Stimulated activated CD8-positive, alpha-beta memory T cell treated with anti-CD3 and anti-CD28 coated beads, Interleukin-7, amount 100 ng/mL, for 48 hours (primary cell): ENCODE measurements at places on chromosomes 16 and 17.
A peak's percentile ranks its signal among the peaks of the same experiment; 100 is the strongest.

- no peak for DNase-seq
Measured at GRCh38 chr17:8724451-8724850, 20.2 kb downstream of the CCDC42 start.

GRCh38 chr16:31079342-31079944 lies 5.2 kb downstream of the ZNF646 start:
- no peak for DNase-seq

- DNase-seq: no peak
Measured at GRCh38 chr17:61409301-61410112, 9.9 kb downstream of the TBX2 start.

DNA sequence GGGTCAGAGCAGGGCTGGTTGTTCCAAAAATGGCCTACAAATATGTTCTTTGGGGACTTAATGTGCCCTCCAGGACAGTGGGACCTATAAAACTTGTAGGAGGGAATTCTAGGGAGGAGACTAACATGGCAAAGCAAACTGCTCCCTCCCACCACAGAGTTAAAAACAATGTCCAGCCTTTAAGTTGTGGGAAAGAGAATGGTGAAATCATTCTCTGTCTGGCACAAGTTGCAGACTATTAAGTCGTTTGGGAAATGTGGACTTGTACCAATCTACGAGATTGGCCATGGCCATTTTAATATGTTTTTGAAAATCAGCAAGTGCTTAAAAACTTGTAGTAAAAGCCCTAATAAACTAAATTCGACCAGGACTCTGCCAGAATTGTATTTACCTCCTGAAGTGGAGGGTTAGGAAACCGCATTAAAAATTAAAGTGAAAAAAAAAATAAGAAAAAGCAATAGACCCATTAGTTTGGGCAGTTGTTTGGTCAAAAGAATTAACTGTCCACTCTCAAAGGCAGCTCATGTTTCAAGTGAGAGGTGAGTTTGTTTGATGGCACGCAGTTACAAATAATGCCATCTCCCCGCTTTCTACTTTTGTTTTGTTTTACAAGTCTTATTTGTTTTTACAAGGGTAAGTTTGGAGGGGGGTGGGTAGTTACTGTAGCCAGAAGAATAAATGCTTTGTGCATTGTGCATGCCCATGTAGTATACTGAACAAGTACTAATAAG lies 32.4 kb downstream of the ANKFN1 start:
- DNase-seq: no peak

DNA sequence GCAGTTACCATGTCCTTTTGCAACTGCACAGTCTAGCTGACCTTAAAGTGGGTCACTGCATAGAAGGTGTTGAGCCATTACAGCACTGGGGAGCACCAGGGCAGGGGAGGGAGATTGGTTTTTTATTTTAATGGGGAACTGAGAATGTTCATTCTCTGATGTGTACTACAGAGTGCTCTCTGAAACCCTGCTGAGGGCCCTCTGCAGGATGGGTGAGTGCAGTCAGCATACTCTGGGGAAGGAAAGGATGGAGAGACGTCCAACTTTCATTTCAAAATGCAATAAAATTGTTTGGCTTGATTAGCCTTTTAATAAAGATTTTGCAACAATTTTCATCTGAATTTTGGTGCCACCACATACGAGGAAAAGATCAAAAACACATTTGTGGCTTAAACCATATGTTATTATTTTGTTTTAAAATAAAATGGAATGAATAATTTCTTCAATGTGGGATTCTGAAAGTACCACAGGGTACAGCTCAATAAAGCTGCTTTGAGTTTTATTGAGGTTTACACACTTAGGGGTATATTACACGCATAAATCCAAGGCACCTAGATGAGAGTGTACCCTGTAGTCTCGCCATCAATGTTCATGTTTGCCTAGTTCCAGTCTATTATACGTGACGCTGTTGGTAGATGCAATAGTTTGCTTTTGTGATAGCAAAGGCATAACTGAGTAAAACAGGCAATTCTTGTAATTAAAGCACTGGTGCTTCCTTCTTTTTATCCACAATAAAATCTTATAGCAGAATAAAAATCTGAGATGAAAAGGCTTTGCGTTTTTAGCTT lies 73.5 kb downstream of the SNX11 start:
- no peak for DNase-seq

GRCh38 chr17:39981207-39981741 lies 667 bp downstream of the PSMD3 start:
- no peak for DNase-seq

GRCh38 chr16:23155445-23156049 lies 6.3 kb upstream of the USP31 start:
- no peak for DNase-seq

- DNase-seq: peak; percentile 20
Measured at GRCh38 chr16:53098526-53099317, 43.9 kb downstream of the CHD9 start.

GRCh38 chr17:31564291-31564690 lies 172.8 kb downstream of the RAB11FIP4 start:
- no peak for DNase-seq

DNA sequence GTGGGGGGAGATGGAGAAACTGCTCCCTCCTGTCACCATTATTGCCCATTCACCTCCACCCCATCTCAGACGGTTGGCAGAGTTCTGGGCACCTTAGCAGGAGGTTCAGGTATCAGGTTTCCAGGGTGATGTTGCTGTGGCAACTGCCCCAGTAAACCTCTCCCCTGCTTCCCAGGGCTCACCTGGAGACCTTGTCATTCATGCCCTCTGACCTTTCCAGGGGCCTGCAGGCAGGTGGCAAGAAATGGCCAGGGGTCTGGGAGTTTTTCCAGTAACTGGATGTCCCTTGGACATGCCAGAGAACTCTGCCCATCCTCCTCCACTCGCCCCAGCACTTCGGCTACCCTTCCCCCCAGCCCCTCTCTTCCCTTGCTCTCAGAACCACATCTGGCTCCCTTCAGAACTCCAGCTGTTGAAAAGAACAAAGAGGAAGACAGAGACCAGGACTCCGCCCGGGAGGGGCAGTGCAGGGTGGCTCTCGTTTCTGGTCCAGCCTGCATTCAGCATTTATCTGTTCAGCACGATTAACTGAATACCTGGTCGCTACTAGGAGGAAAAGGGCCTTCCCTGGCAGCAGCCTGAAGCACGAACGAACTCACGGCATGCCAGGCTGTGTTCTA lies 8.5 kb downstream of the MLLT6 start:
- DNase-seq: no peak

- no peak for DNase-seq
Measured at GRCh38 chr17:6761779-6762178, 5.9 kb downstream of the XAF1 start.

- peak; percentile 98 for DNase-seq
Measured at GRCh38 chr16:68085259-68086071, at the start of gene NFATC3. NFATC3 (plus strand) TSS chr16:68085370; CDS start chr16:68085682, 312 bp downstream.

DNA sequence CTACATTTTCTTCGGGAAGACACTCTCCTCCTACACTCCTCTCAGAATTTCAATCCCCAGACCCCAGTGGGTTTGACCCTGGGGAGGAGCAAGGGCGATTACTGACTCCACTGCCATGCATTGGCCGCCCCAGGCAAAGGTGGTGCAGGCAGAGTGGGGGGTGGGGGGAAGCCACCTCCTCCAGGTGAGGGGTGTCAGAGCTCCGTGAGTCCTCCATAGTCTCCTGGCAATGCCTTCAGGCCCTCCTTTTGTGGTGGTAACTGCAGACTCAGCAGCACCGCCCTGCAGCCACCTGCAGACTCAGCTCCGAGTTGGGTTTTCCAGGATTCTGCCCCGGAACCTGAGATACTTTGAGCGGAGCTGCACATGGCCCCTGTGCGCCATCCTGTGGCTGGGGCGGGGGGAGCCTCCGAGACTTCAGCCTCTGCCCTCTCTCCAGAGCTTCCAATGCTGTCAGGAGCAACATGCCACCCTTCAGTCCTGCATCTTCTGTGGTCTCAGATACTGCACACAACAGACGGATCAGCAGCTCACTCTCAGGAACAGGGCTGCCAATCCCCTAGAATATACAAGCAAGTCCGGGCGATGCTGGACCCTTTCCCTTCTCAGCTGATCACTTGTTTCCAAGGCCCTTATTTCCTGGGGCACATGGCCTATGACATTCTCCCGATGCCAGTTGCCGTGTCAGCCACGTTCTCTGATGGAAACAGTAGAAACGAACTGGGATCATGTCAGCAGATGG lies 2.4 kb upstream of the SLC47A2 start:
- DNase-seq: no peak

GRCh38 chr16:48335961-48336360 lies 49.3 kb downstream of the SIAH1 start:
- no peak for DNase-seq

GRCh38 chr17:13919818-13920217 lies 149.5 kb upstream of the COX10 start:
- DNase-seq: no peak

GRCh38 chr16:49567950-49568349 lies 194.3 kb downstream of the C16orf78 start:
- DNase-seq: no peak

DNA sequence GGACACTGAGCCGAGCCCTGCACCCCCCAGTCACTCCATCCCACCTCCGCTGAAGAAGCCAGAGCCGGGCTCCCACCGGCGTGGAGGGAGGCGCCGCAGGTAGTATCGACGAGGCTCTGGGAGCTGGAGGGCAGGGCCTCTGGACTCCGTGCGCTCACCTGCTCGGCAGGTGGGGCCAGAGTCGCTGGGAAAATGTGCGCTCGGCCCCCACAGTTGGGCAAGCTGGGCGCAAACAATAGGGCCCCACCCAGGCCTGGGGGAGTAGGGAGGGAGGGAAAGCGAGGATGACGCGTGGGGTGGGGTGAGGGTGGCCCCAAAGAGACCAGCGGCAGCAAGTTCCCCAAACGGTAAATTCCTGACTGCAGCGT lies 668 bp downstream of the JUP start:
- no peak for DNase-seq

DNA sequence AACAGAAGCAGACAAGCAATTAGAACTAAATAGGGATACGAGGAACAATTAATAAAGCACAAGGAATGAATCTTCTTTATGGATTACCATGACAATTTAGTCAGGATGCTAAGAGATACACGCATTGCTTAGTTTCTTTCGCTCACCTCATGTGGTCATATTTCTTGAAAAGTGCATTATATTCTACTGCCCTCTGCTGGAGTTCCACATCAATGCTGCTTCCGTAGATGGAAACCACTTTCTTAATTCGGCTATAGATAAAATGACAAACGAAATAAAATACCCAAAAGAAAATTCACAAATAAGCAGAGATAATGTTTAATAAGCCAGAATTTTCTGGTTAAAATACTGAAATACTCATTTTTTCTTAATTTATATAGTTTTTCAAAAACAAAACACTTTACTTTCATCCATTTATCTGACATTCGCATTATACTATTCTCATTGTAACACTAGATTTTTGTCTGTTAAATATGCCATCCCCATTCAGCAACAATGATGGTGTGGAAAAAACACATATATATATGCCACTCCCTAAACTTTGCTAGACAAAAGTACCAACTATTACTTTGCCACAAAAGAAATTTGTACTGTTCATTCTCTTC lies 22.0 kb upstream of the PHLPP2 start:
- no peak for DNase-seq

- no peak for DNase-seq
Measured at GRCh38 chr16:4241928-4242283, at the start of gene SRL. SRL (minus strand) TSS chr16:4242080; CDS start chr16:4242067, 13 bp downstream.

GRCh38 chr17:8290043-8290442 lies 1.6 kb downstream of the RANGRF start:
- no peak for DNase-seq

- DNase-seq: no peak
Measured at GRCh38 chr17:59512844-59513385, 52.5 kb upstream of the DHX40 start.

GRCh38 chr17:82927661-82928601 lies 88.1 kb upstream of the ZNF750 start:
- no peak for DNase-seq

DNA sequence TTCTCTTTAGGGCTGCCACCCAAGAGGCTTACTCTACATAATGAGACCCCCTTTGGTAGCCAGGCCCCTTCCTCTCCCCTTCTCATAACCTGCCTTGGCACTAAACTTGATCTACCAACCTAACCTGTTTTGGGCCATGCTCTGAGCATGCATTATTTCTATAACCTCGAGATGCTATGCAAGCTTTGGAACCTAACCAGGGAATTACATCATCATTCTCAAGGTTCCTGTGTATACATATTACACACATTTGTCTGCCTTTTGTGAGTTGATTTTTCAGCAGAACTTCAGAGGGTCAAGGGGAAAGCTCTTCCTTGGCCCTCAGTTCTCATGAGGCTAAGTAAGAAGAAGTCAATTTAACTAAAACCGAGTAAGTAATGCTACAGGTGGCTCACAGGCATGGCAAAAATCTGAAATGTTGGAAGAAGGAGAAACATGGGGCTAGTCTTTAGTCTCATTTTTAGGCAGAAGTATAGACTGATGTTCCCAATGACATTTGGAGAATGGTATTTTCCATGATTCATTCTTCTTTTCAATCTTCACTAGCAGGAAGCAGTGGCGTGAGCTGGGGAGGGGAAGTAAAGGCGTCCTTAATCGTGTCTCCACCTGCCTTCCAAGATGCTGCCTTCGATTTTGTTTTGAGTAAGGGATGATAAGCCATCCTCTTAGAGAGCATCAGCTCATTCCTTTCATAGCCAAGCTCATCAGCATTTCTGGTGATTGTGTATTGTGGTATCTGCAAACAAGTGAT lies 308.4 kb downstream of the ABCC12 start:
- DNase-seq: no peak

DNA sequence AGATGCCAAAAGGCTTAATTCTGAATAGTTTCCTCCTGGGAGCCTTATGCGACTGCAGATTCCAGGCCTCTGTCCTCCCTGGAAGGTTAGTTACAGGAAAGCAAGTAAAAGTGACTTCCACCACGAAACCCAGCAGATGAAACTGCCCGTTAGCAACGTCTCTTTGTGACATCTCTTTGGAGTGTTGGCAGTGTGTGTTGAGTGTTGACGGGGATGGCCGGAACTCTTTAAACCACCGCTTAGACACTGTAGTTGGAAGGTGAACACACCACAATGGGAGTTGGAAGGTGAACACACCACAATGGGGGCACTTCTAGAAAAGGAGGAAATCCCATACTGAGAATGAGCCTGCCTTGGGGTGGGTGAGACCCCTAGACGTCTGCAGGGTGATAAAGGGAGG lies 858 bp downstream of the SKAP1 start:
- no peak for DNase-seq
